ENCODE measurements at places on chromosomes 11 and 22.

DNA sequence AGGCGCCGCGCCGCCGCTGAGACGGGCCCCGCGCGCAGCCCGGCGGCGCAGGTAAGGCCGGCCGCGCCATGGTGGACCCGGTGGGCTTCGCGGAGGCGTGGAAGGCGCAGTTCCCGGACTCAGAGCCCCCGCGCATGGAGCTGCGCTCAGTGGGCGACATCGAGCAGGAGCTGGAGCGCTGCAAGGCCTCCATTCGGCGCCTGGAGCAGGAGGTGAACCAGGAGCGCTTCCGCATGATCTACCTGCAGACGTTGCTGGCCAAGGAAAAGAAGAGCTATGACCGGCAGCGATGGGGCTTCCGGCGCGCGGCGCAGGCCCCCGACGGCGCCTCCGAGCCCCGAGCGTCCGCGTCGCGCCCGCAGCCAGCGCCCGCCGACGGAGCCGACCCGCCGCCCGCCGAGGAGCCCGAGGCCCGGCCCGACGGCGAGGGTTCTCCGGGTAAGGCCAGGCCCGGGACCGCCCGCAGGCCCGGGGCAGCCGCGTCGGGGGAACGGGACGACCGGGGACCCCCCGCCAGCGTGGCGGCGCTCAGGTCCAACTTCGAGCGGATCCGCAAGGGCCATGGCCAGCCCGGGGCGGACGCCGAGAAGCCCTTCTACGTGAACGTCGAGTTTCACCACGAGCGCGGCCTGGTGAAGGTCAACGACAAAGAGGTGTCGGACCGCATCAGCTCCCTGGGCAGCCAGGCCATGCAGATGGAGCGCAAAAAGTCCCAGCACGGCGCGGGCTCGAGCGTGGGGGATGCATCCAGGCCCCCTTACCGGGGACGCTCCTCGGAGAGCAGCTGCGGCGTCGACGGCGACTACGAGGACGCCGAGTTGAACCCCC lies 798 bp downstream of the BCR start:
- H3K4me3 ChIP-seq, result peak overlapping the region; percentile 61
- DNase-seq, result peak; percentile 83
- H3K27me3 ChIP-seq, result no peaks in the 10 kb centered on the region
- no peaks in the 10 kb centered on the region for H3K36me3 ChIP-seq

GRCh38 chr11:16296273-16296672 lies 60.1 kb downstream of the SOX6 start:
- no peaks in the 10 kb centered on the region for H3K36me3 ChIP-seq
- H3K27me3 ChIP-seq, result no peaks in the 10 kb centered on the region
- no peak overlapping the region for H3K4me3 ChIP-seq
- no peak overlapping the region for H3K27ac ChIP-seq
- H3K4me1 ChIP-seq, result no peaks in the 10 kb centered on the region
- DNase-seq, result no peak

DNA sequence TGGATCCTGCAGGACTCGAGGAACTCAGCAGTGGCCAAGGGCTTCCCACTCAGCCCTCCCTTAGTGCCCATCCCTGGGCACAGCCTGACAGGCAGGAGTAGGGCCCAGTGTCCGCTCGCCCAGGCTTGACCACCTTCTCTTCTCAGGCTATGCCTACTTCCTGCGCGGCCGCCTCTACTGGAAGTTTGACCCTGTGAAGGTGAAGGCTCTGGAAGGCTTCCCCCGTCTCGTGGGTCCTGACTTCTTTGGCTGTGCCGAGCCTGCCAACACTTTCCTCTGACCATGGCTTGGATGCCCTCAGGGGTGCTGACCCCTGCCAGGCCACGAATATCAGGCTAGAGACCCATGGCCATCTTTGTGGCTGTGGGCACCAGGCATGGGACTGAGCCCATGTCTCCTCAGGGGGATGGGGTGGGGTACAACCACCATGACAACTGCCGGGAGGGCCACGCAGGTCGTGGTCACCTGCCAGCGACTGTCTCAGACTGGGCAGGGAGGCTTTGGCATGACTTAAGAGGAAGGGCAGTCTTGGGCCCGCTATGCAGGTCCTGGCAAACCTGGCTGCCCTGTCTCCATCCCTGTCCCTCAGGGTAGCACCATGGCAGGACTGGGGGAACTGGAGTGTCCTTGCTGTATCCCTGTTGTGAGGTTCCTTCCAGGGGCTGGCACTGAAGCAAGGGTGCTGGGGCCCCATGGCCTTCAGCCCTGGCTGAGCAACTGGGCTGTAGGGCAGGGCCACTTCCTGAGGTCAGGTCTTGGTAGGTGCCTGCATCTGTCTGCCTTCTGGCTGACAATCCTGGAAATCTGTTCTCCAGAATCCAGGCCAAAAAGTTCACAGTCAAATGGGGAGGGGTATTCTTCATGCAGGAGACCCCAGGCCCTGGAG lies 3.3 kb upstream of the SMARCB1 start:
- H3K27me3 ChIP-seq, result no peaks in the 10 kb centered on the region
- H3K4me1 ChIP-seq, result no peaks in the 10 kb centered on the region
- DNase-seq, result no peak
- no peak overlapping the region for H3K27ac ChIP-seq
- H3K36me3 ChIP-seq, result no peaks in the 10 kb centered on the region
- no peak overlapping the region for H3K4me3 ChIP-seq

GRCh38 chr11:74035264-74035663 lies 26.4 kb upstream of the UCP3 start:
- H3K4me3 ChIP-seq, result no peak overlapping the region
- H3K27me3 ChIP-seq, result no peaks in the 10 kb centered on the region
- no peaks in the 10 kb centered on the region for H3K4me1 ChIP-seq
- DNase-seq, result no peak

DNA sequence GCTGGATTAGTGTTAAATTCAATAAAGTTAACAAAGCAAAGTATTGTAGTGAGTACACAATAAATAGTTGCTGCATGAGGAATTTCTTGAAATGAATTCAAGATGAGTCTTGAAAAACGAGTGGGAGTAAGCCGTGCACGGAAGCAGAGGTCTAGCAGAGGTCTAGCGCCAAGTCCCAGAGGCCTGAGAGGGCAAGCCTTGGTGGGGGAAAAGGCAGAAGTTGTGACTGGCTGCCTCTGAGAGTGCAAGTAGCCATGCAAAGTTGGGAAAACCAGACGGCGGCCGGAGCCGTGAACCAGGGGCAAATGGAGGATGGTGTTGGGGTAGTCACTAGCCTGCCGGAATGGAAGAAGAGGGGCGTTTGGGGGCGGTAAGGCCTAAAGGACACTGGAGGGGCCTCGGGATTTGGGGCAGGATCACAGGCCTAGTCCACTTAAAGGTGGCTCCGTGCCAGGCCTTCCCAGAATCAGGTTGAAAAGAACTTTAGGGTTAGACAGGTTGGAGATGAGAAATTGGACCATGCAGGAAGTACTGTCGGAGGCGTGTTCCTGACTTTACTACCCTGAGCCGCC lies 379 bp upstream of the SLC3A2 start:
- peaks cover 5% of the 10 kb centered on the region for H3K36me3 ChIP-seq
- DNase-seq, result peak; percentile 87
- H3K27ac ChIP-seq, result peak overlapping the region; percentile 20
- no peaks in the 10 kb centered on the region for H3K27me3 ChIP-seq

GRCh38 chr11:64831411-64831891 lies 13.0 kb downstream of the CDC42BPG start:
- H3K27ac ChIP-seq, result no peak overlapping the region
- H3K27me3 ChIP-seq, result no peaks in the 10 kb centered on the region

GRCh38 chr11:125257190-125257579 lies 92.6 kb downstream of the PKNOX2 start:
- DNase-seq, result no peak
- no peaks in the 10 kb centered on the region for H3K27me3 ChIP-seq
- no peaks in the 10 kb centered on the region for H3K36me3 ChIP-seq
- H3K4me1 ChIP-seq, result no peaks in the 10 kb centered on the region
- no peak overlapping the region for H3K27ac ChIP-seq

DNA sequence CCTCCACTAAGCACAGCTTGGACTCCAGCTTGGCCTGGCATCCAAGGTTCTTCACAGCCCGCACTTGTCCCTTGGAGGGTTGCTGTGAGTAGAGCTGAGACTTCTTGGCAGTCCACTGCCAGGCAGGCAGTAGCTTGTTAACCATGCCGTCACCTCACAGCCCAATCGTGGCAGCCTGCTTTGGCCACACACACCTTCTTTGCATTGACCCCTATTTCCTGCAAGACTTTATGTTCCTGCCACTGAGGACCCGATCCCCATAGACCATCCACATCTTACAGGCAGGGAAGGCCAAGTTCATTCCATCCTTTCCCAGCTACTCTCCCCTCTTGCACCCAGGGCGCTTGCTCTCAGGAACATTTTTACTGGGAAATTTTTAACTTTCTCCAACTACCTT lies 2.5 kb upstream of the PYGM start:
- DNase-seq, result peak; percentile 73
- peaks cover 2% of the 10 kb centered on the region for H3K36me3 ChIP-seq
- H3K27ac ChIP-seq, result no peak overlapping the region

DNA sequence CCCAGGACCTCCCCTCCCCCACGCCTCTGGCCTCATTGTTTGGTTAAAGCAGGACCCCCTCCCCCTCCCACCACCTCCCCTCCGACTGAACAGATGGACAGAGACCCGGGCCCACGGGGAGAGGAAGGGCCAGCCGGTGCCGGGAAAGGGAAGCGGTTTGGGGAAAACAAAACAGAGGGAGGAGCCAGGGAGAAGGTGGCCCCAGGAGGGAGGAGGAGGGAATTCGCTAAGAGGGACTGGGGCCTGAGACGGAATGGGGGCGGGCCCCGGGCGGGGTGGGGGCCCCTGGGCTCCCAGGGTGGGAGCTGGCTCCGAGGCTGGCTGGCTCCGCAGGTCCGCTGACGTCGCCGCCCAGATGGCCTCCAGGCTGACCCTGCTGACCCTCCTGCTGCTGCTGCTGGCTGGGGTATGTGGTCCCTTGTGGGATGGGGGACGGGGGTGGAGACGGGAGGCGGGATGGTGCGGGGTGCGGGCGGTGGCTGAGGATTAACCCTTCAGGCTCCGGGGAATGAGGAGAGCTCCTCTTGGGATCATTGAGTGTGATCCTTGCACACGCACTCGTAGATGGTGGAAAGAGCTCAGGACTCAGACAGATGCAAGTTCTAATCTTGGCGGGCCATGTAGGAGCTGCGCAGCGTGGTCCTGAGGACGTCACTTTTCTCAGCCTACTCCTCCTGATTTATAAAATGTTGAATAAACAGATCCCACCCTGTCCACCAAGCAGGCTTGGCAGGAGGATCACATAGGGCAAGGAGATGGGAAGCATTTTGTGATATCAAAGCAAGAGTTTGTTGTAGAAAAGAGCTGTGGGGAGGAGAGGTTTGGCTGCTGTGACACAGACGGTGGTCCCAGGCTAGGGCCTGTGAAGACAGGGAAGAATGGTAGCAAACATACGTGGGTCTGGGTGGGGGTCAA lies 688 bp downstream of the SERPING1 start:
- H3K4me3 ChIP-seq, result peak overlapping the region; percentile 83
- DNase-seq, result peak; percentile 91
- H3K36me3 ChIP-seq, result no peaks in the 10 kb centered on the region

DNA sequence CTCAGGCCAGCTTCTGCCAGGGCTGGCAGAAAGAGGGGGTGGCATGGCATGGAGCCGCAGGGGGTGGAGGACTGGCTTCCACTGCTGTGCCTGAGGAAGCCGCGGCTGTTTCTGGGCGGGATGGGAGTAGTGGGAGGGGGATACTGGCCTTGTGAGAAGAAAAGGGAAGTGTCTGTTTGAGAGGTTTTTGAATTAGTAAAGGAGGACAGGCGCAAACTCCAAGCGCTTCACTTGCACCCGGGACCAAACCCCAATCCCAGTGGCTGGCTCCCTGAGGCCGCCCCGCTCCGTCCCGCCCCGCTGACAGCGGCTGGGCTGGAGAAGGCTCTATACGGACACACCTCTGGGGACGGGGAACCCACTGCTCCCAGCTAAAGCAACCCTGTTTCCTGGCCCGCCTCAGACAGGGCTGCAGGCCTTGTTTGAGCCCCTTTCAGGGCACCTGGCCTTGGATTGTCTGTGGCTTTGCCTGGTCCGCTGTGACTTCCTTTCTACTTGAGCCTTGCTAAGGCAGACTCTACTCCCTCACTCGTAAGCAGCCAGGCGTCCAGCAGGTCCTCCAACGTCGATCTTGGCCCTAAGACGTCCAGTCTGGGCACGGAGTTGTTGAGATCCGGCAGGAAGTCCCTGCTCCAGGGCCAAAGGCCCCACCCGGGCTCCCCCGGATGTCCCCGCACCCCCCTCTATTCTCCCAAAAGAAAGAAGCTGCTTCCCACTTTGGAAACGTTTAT lies 2.2 kb downstream of the APOA1 start:
- DNase-seq, result no peak
- H3K4me1 ChIP-seq, result no peaks in the 10 kb centered on the region
- no peak overlapping the region for H3K4me3 ChIP-seq
